ENCODE measurements at places on chromosomes 11 and 22. TPM values are rescaled to one million over a fixed set of nuclear protein-coding genes. Genes with fewer than 3 reads are reported as not detected.

GRCh38 chr11:104705490-104706190 lies 192.6 kb downstream of the CASP12 start:
- peak; percentile 29 for DNase-seq

DNA sequence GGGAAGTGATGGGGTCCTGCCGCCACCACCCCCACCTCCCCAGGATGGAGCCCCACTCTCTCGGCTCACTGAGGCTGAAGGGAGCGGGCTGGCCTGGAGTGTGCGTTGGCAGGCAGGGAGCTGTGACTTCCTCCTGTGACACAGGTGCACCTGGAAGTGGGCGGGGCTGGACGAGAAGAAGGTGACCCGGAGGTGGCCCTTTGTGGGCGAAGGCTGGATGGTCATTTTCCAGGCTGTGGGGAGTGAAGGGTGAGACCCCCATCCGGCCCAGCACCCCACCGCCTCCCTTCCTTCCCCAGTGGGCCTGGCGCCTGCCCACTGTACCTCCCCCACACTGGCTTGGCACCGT lies 15.3 kb downstream of the IL17REL start:
- no peak for DNase-seq

DNA sequence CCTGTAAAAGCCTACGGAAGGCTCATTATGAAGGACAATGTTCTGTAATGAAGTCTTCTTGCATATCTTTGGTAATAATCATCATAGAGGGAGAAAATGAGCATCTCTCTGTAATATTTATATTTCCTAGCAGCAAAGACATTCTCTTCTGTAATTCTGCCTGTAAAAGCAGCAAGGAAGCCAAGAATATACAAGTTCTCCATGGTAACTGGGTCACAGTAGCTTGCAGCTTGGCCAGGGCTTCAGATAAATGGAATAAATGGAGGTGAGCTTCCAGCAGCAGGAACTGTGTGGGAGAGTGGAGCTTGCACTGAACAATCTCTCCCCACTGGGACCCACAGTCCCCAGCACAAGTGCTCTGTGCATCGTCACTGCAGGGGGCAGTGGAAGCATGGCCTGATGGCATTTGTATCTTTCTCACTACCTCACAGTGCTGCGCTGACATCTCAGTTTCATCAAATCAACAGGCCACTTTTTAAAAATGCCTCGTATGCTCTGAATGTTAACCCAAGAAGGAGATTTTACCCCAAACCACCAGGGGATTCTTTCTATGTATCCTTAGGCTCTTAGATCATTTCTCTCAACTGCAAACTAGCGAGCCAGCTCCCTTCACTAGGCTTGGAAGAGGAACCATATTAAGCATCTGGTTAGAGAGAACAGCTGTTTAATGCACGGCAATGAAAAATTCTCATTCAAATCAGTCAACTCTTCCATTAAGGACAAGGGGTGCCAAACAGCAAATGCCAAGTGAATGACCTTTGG lies 1059.7 kb downstream of the OPCML start:
- DNase-seq = no peak

DNA sequence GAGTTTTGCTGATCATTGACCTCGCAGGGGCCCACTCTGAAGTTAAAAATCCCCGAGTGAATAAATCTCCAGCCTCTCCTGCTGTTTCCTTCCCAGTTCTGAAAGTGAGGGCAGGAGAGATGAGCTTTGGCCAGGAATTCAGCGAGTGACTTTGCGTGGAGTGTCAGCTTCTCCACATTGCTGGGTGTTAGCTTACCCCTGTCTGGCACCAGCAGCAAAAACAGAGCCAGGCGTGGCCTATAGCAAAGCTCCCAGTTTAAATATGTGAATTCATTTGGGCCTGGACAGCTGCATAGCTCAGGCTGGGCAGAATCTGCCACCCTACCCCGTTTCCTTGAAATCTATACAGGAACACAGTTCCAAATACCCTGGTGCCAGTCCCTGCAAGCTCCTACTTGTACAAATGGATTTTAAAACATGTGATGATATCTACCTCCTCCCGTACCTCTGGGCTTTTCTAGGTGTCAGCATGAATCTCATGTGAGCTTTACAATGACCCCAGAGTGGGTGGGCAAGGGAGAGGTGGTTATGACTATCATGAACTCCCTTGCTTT lies 25.6 kb downstream of the TIMP3 start:
- no peak for DNase-seq

GRCh38 chr11:68122936-68123539 lies 1.9 kb upstream of the CHKA start:
- no peak for DNase-seq

GRCh38 chr11:67030976-67031375 lies 8.0 kb downstream of the SYT12 start:
- DNase-seq = no peak

Gene GAS2L1
- 18.7 TPM for total RNA-seq

DNA sequence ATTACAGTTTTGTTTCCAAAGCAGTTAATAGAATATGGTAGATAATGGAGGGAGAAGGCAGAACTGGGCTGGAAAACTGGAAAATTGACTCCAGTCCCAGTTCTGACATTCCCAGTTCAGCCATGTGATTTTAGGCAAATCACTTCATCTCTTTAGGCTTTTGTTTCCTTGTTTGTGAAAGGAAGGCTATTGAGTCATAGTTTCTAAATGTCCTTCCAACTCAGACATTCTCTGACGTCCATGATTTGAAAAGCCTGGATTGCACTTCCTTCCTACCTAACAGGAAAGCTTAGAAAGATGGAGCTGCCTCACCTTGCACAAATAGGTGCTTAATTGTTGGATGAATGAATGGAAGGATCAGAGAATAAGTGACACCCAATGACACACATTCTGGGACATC lies 19.8 kb upstream of the GALNT18 start:
- DNase-seq = peak; percentile 47

Gene USH1C
- 3.2 TPM for total RNA-seq

Gene NRGN
- not detected for total RNA-seq

DNA sequence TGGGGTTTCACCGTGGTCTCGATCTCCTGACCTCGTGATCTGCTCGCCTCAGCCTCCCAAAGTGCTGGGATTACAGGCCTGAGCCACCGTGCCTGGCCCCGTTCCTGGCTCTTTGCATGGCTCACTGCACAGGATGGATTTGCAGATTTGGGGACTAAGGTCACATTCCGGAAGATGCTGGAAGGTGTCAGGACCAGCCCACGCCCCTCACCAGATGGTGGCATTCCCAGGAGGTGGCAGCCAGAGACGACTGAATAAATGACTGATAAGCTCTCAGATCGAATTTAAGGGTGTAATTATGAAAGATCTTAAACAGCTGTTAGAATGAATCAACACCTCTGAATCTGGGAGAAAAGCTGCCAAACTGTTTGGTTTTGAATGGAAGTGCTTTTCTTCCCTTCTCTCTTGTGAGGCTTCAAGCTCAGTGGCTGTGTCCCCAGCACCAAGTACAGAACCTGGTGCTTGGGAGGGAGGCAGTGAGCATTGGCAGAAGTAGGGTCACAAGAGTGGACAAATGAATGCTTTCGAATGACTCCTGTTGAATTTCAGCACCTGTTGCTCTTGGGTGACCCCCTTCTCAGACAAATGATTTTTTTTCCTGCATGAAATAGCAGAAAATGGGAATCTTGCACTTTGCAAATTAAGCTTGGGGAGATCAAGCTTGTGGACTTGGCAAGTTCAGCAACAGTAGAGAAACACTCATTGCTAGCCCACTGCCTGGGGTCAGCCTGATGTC lies 69.6 kb downstream of the KIAA1671 start:
- no peak for DNase-seq

DNA sequence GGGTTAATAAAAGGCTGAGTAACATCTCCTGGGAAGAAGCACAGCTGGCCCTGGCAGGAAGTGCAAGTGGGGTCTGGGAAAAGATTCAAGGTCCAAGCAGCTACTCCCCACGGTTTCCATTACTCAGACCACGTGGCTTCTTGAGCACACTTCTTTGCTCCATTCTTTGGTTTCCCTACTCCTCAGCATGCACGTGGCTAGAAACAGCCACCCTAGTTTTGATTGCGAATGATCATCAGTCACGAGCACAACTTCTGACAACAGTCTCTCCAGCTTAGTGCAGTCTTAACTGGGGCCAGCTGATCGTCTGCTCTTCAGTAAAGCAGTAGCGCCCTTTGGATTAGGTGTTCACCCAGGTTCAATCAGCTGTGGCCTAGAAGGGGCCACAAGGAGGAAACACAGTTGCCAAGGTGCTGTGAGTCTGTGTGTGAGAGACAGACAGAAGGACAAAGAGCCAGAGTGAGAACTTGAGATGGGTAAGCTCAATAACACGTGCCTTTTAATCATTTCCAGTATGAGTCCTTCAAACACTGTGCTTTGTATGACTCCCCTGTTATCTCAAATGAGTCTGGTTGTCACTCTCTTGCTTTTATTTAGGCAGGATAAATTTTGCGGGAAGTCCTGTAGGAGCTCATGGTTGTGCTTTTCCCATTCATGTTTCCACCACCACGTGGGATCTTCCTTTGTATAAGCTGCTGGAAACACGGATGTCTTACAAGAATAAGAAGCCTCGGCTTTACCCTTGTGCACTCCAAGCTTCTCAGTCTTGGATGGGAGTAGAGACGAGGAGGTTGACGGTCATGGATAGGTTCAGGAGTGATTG lies 901 bp upstream of the PARVA start:
- DNase-seq = peak; percentile 46

DNA sequence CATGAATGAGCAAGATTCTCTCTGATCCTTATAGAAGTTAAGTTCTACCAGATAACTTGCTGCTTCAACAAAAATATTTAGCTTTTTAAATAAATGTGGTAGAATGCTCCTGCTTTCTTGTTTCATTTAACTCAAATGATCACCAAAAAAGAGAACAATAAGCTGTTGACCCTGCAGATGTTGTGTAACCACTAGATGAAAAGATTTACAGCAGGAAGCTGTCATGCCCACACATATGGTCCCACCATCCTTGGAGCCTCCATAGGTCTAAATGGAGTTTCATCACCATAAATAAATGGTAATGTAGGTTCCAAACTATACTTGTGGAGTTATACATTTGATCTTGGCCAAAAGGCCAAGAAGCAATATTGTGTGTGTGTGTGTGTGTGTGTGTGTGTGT lies 118.8 kb downstream of the RRAS2 start:
- no peak for DNase-seq

Gene SLC22A25
- not detected for total RNA-seq

Gene LRP5
- total RNA-seq = 58.6 TPM

GRCh38 chr11:74212533-74212932 lies 41.4 kb downstream of the PPME1 start:
- DNase-seq = no peak

DNA sequence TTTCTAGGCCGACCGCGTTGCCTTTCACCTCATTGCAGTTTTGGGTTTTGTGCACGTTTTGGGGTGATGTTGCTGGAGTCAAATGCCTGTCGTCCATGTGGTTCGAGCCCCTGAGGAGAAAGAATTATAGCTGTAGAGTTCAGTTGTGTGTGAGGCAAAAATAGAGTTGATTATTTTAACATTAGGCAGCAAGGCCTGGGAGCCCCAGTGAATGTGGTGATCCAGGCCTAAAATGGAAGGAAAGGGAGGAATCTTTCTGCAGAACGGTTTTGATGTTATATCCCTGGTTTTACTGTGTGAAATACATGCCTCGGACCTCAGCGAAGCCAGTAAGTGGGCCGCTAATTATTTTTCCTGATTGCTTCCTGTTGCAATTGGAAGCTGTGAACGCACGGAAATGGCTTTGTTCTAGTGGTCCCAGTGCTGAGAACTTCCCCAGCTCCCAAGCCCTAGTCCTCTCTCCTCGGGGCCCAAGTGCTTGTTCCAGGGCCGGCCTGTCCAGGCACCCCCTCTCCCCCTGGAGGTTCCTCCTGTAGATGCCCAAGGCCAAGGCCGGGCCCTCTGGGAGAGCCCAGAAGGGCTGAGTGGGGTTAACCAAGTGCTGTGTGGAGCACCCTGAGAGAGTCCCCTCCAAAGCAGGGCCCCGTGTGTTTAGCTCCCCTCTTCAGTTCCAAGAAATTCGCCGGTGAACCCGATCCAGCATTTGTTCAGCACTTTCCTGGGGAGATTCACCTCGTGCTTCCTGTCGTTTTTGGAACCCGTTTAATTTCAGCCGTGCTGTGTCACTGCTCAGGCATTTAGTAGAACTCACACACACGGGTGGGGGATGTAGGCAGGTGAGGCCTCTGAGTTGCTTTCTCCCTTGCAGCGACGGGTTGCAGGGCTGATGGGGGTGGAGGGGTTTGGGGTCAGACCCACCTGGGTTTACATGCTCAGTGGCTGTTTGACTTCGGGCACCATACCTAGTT lies 2.1 kb downstream of the LRP5 start:
- peak; percentile 57 for DNase-seq

DNA sequence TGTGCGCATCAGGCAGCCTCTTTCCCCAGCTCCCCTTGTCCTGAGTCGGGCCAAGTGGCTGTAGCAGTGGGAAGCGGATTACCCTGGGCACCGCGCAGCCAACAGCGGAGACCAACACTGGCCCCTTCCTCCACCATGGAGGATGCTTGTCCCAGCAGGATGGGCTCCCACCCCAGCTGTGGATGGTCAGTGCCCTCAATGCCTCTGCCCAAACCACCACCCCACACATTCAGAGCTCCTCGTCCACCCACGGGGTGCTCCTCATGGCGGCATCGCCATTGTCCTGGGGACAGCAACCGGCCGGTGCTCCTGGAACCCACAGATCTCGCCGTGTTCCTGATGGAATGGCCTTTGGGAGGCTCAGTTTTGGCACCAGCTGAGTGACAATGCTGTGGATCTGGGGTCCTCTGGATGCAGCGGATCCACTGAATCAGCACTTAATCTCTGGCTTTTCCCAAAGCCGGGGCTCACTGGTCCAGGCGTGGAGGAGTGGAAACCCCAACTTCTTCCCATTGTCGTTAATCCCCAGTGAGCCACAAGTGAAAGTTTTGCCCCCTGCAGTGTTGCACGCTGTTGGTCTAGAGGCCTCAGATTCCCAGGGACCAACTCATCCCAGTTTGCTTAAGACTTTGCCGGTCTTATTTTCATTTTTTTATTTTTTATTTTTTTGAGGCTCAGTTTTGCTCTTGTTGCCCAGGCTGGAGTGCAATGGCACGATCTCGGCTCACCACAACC lies 4.1 kb upstream of the B4GALNT4 start:
- no peak for DNase-seq

DNA sequence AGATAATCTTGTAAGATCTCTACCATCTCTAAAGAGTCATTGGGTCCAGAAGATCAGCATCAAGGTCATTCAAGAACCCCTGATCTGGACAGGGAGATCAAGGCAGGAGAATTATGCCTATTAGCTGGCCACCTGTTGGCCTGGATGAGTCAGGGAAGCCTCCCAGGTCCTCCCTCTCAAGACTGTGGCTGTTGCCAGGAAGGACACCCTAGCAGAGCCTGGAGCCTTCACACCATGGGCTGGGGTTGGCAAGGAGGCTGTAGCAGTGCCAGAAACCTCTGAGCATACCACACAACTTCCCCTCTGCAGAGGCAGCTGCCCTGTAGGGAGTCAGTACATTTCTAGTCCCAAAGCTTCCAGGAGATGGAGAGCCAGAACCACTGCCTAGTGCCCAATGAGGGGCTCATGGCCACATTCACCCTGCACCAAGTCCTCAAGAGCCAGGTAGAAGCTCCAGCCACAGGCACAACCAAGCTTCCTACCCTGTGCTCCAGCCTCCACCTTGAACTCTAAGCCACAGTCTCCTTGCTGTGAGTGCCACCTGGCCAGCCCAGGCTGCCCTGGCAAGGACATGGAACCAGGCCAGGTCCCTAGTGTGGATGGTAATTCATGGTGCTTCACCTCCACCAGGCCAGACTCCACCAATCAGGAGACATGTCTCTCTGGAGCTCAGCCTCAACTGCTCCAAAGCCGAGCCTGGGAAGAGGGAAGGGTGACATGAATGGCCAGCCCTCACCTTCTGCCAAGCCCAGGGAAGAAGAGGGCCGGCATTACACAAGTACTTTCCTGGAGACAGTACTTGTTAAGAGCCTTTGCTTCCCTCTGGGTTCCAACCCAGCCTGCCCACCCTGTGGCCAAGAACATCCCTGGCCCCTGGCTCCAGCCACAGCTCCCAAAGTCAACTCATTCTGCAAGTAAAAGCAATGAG lies 124.3 kb downstream of the BUD13 start:
- DNase-seq = no peak

- DNase-seq = no peak
Measured at GRCh38 chr22:48100685-48101417, 1338.4 kb downstream of the TBC1D22A start.
